ENCODE measurements at places on chromosomes 3 and 15. TPM values are rescaled to one million over a fixed set of nuclear protein-coding genes. Genes with fewer than 3 reads are reported as not detected.
A peak's percentile ranks its signal among the peaks of the same experiment; 100 is the strongest.

DNA sequence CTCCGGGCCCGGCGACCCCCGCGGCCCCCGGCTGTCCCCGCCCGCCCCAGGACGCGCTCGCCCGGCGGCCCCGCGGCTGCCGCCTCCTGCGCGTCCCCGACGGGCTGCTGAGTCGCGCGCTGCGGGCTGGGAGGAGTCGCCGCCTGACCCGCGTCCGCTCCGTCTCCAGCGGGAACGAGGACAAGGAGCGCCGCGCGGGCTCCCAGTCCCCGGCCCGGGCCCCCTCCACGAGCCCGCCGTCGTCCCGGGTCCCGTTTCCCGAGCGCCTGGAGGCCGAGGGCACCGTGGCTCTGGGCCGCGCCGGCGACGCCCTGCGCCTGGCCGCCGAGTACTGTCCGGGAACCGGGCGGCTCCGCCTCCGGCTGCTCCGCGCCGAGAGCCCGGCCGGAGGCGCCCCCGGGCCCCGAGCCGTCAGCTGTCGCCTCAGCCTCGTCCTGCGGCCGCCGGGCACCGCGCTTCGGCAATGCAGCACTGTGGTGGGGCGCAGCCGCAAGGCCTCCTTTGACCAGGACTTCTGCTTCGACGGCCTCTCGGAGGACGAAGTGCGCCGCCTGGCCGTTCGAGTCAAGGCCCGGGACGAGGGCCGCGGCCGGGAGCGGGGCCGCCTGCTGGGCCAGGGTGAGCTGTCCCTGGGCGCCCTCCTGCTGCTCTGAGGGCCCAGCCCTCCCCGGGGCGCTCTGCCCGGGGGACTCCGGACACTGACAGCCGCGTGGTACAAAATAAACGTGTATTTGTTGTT lies 1.5 kb downstream of the C2CD4A start:
- peak; percentile 2 for DNase-seq

GRCh38 chr15:38035701-38036100 lies 101.3 kb downstream of the TMCO5A start:
- DNase-seq = no peak

- no peak for DNase-seq
These were observed 410.6 kb upstream of the WNT5A start for GRCh38 chr3:55897573-55898224.

DNA sequence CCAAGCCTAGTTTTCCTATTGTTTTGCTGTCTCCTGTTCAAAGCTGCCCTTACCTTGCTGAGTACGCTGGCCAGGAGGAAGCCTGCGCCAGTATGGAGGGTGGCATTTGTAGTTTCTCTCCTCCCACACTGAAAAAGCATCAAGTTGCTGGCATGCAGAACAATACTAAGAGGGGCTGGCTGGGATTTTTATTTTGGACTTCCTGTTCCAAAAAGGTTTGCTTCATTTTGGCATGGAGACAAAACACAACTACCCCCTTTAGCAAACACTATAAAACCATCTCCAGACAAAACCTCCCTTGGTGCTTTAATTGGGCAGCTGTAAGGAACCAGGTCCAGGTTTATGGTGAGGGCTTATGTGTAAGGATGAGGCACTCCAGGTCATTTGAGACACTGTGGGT lies 457.6 kb downstream of the PDCD6IP start:
- DNase-seq = no peak

- DNase-seq = no peak
These were observed 57.9 kb downstream of the CCDC33 start for GRCh38 chr15:74294010-74294409.

DNA sequence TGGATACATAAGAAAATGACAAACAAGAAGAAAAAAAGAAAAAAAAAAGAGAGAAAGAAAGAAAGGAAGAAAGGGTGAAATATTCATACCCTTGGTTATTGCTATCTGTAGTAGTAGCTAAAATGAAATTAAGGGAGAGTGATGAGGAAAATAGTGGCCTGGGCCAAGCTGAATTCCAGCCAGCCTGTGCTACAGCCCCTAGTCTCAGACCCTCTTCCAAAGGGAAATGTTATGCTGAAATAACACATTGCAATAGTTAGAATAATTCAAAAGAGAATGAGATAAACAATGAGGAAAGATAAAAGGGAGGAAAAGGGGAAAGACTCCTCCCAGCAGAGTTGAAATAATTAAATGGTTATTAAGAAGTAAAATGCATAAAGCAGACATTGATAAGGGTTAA lies 268.4 kb upstream of the ROBO1 start:
- DNase-seq = no peak

DNA sequence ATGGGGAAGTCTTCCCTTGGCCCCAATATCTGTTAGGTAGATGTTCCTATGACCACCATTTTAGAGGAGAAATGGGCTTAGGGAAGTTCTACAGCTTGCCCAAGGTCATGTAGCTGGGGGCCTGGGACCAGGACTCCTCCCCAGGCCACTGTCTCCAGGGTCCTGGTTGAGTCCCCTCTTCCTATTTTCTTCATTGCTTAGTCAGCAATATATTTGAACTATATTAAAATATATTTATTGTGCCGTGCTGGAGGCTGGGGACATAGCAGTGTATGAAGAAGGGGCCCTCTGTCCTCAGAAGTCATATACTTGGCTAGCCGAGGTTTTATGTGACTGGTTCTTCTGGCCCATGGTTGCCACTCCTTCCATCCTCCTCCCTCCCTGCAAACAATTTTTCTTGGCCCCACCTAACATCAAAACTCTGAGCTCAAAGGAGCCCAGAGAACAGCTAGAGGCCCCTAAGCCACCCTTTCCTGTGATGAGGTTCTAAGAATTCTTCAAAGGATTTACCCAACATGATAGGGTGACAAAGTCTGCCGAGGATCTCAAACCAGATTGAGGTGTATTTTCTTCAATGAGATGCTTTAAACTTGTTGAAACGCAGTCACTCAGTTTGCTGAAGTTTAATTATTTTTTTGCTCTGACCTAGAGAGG lies 121.2 kb upstream of the RASGRP1 start:
- peak; percentile 51 for DNase-seq

- no peak for DNase-seq
These were observed 115.1 kb downstream of the LIPC start for GRCh38 chr15:58546635-58547627.

DNA sequence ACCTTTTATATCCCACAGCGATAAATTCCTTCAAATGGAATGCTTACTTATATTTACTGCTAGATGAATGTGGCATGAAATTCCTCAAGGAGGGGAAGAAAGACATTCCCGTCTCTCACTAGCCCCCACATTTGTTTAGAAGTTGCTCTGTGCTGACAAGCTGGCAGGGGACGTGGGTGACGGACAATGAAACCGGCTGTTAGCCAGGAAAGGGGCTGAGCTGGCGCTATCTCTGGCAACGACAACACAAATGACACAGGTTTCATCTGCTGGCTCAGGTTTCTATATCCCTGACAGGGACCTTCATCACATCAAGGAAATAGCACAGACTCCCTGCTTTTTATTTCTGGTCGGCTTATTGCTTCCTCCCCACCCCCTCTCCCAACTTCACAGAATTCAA lies 15.8 kb downstream of the RUVBL1 start:
- no peak for DNase-seq

- DNase-seq = no peak
These were observed 134.3 kb downstream of the GLDN start for GRCh38 chr15:51475736-51476135.

- DNase-seq = no peak
These were observed 726.6 kb upstream of the NAALADL2 start for GRCh38 chr3:174132421-174133042.

GRCh38 chr3:133869586-133869985 lies 26.1 kb downstream of the RAB6B start:
- no peak for DNase-seq

GRCh38 chr3:104180906-104181305 lies 1185.8 kb upstream of the ALCAM start:
- no peak for DNase-seq

DNA sequence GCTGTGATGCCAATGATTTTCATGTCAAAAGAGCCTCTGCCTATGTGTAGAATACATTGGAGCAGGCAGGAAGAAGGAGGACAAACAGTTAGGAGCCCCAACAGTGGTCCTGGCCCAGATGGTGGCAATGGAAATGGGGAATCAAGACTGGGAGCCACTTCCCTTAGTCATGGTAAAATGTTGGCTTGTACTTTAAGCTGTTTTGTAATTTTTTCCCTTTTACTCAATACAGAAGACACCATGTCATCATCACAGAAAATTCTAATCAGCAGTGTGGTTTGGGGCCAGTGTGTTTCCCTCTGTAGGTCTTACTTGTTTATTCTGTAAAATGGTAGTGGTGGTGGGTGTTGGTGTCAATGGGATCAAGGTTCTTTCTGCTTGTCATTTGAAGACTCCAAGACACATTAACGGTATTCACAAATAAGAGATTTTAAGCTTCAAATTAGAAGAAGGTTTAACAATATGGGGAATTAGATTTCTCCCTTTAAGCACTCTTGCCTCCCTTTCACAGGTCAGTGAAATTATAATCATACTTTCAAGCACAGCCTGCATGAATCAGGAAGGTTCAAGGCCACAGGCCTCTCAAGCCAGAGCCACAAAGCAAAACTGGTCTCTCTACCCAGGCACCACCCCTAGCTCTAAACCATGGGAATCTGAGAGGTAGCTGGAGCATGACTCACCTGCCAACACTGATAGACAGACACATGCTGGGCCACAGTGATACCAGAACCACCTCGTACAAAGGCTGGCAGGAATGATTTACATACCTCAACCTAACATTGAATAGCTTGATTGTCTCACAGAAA lies 24.9 kb downstream of the SIAH2 start:
- DNase-seq = no peak

GRCh38 chr3:115156046-115156654 lies 9.1 kb upstream of the ZBTB20 start:
- no peak for DNase-seq

DNA sequence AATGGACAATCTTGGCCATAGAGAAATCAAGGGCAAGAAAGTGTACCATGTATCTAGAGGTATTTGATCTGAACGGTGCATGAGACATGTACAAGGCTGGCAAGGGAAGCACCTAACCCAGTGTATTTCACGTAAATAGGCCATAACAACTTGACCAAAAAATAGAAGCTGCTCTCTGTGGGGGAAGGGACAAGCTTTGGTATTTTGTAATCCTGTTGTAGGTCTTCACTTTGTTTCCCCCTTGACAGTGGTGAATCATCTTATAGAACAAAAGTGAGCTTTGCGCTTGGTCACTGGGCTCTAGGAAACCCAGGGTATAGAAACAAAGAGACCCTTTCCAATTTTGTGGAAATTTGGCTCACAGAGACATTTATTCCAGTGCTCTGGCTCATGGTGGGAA lies 21.0 kb downstream of the LARS2 start:
- no peak for DNase-seq

- DNase-seq = no peak
These were observed 67.5 kb upstream of the P3H2 start for GRCh38 chr3:190188197-190188596.

GRCh38 chr3:28218071-28218916 lies 23.1 kb upstream of the CMC1 start:
- no peak for DNase-seq

- no peak for DNase-seq
These were observed 35.9 kb downstream of the CASR start for GRCh38 chr3:122219242-122219872.

DNA sequence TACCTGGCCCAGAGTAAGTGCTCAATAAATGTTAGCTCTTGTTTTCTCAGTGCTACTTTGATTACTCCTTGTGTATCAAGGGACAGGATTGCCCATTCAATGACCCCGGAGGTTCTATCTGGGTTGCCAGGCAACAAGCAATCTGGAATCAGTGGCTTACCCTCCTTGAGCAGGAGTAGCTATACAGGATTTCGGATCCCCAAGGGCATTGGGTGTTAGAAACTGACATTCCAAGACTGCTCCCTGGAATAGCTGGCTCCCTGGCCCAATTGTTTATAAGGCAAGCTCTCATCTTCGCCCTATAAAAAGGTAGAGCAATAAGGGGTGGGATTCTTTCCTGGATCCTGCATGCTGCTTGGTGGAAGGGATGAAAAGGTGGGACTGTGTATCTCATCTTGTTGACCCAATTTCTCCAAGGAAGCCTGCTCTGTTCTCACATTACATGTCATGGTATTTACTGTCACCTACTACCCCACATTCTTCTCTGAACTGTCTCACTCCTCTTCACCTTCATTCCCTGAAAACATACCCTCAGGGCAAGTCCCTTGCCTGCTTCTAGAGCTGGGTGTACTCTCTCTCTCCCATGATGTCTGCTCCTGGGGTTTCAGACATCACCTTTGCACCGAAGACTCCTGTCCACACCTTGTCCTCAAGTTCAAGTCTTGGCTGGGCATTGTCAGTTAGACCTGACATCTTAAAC lies 26.4 kb upstream of the SCN10A start:
- DNase-seq = no peak

DNA sequence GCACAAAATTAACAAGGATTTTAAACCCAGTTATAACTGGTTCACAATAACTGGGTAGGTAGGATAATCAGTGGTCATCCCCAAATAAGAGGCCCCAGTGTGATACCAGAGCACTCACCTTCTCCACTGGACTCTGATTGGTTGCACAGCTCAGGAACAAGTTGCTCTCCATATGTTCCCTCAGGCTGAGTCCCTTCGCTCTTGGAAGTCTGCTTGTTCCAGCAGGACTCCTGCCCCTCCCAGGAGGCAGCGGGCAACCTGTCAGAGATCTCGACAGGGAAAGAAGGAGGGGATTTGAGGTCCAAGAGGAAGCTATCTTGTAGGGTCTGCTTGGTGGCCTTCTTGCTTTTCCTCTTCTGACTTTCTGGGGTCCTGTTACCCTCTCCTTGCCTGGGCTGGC lies 51.6 kb upstream of the HEG1 start:
- no peak for DNase-seq

LINGO1 gene
- total RNA-seq = not detected

CP gene
- total RNA-seq = not detected

OCA2 gene
- total RNA-seq = not detected

AMT gene
- 2.7 TPM for total RNA-seq

CCR8 gene
- 8.9 TPM for total RNA-seq

SPINT1 gene
- total RNA-seq = 11.0 TPM

PTPN9 gene
- 28.0 TPM for total RNA-seq

TRANK1 gene
- total RNA-seq = 3.4 TPM

CEP70 gene
- total RNA-seq = 2.4 TPM

TERC gene
- total RNA-seq = 3.1 TPM

DLEC1 gene
- 0.12 TPM for total RNA-seq

SLC22A13 gene
- 0.78 TPM for total RNA-seq

All from activated T-helper 1 cell treated with anti-CD3 and anti-CD28 coated beads, Interleukin-12 subunit alpha, Interleukin-12 subunit beta, Interleukin-2, Interleukin-4 antibody, amounts not matched to agents 30 ng/mL and 10 ng/mL and 1 ng/mL, durations not matched to agents 14 hours and 24 hours and 36 hours (primary cell).